ENCODE measurements at places on chromosomes 5 and 9. TPM values are rescaled to one million over a fixed set of nuclear protein-coding genes. Genes with fewer than 3 reads are reported as not detected.

Gene ALDH1A1
- total RNA-seq: 45.2 TPM

Gene KIAA1958
- 3.0 TPM for total RNA-seq

Gene CAMK2A
- 0.77 TPM for total RNA-seq

Gene PGM5
- total RNA-seq: 113 TPM

Gene SWI5
- 35.7 TPM for total RNA-seq

Gene BNC2
- total RNA-seq: 34.7 TPM

Gene PCDHGC4
- 3.0 TPM for total RNA-seq

Gene OR1Q1
- total RNA-seq: not detected

Gene LAMC3
- total RNA-seq: under 0.01 TPM

Gene CDKN2B
- 44.9 TPM for total RNA-seq

Gene GLRA1
- total RNA-seq: not detected

Gene SLCO6A1
- not detected for total RNA-seq

Gene PTPRD
- total RNA-seq: 3.3 TPM

All from fibroblast of lung (primary cell).